ENCODE measurements at places on chromosomes 5 and 9.
A peak's percentile ranks its signal among the peaks of the same experiment; 100 is the strongest.

GRCh38 chr5:11928909-11929308, 24.7 kb upstream of the CTNND2 start:
- DNase-seq, result no peak

GRCh38 chr9:135287627-135288026, 192.0 kb upstream of the PPP1R26 start:
- no peak for DNase-seq

- DNase-seq, result no peak
These were observed 130.4 kb downstream of the GAS1 start for GRCh38 chr9:86816868-86817267.

GRCh38 chr9:114053246-114054005, 24.7 kb downstream of the AMBP start:
- peak; percentile 34 for DNase-seq

- no peak for DNase-seq
These were observed 101.5 kb downstream of the DMRT2 start for GRCh38 chr9:1151691-1152090.

- DNase-seq, result peak; percentile 67
These were observed 754 bp downstream of the ZFR start for GRCh38 chr5:32443541-32444430.

- no peak for DNase-seq
These were observed 12.8 kb downstream of the GOLGA1 start for GRCh38 chr9:124928116-124928515.

DNA sequence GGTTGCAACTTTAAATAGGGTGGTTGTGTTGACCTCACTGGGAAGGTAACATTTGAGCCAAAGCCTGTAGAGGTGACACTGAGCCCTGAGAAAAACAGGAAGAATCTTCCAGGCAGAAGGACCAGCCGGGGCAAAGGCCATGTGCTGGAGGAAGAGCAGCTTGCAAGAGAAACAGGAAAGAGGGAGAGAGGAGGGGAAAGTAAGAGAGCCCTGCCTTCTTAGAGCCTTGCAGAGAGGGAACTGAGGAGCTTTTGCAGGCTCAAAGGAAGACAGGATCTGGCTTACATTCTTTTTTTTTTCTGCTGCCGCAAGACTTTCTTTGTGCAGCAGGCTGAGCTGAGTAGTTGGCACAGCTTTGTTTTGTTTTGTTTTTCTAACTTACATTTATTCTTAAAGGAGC, 17.4 kb downstream of the C9orf153 start:
- DNase-seq, result no peak

- no peak for DNase-seq
These were observed 41.3 kb upstream of the CDK20 start for GRCh38 chr9:88015606-88016005.

DNA sequence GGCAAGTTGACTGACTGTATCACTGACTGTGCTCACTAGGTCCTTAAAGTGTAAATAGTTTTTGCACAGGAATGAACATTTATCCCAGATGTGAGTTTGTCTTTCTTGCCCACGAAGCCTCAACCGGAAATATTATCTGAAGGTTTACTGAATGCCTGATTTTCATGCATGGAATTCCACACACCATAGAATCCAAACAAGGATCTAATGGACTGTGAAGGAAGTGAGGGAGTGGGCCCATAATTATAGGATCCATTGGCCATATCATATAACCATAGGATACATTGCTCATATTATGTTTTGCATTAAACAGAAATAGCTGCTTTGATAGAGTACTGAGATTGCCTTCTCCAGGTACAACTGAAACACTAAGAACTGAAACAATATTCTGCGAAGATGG, 1057.2 kb upstream of the EDIL3 start:
- DNase-seq, result no peak

- peak; percentile 15 for DNase-seq
These were observed 333.5 kb upstream of the ACTBL2 start for GRCh38 chr5:57816108-57816507.

GRCh38 chr5:14270209-14270702, 127.1 kb downstream of the TRIO start:
- DNase-seq, result peak; percentile 74

DNA sequence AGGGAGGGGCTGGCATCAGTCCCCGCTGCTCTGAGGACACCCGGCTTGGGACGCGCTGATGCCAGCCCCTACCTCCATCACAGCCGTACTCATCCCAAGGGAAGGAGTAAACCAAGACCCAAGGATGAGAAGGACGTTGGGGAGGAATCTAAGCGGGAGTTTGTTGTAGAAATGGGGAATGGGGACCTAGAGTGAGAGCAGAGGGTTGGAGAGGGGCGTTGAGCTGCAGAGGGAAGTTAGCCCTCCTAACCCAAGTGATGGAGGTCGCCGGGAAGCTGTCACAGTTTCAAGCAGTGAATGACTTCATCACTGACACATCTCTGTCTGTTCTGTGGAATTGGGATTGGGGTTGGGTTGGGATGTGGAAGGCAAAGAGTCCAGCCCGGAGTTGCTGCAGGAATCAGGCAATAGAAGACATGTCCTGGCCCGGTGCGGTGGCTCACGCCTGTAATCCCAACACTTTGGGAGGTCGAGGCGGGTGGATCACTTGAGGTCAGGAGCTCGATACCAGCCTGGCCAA, 759 bp upstream of the SUSD1 start:
- DNase-seq, result peak; percentile 38

GRCh38 chr9:13414349-13414748, 134.9 kb upstream of the MPDZ start:
- DNase-seq, result no peak

DNA sequence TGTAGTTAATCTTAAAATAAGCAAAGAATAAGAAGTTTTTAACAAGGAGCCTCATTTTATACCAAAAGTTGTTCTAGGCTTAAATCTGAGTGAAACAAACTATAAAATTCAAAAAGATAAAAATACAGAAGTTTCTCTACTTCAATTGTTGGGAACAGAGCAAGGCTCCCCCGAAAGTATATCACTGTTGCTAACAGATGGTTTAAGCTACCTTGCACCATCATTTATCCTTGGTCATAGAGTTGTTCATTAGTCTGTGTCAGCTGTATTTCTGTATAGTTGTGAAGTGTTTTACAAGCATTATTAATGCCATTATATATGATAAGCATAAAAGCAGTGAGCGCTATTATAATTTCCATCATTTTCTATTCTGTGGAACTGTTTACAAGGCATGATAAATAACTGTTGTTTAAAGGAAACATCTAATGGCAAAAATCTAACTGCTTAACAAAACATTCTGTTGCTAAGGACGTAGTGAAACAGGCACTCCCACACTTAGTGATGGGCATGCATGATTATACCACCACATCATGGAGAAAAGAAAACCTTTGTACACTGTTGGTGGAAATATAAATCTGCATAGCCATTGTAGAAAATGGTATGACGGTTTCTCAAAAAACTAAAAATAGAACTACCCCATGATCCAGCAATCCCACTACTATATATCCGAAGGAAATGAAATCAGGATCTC, 23.3 kb upstream of the ACO1 start:
- no peak for DNase-seq

- DNase-seq, result no peak
These were observed 178.5 kb downstream of the C9orf152 start for GRCh38 chr9:110029429-110029955.

GRCh38 chr5:64156261-64156660, 9.4 kb upstream of the RNF180 start:
- no peak for DNase-seq

GRCh38 chr5:169826618-169827017, 153.7 kb downstream of the INSYN2B start:
- no peak for DNase-seq

- DNase-seq, result no peak
These were observed 49.6 kb upstream of the RXRA start for GRCh38 chr9:134276453-134277245.

- DNase-seq, result no peak
These were observed 53.0 kb downstream of the IL31RA start for GRCh38 chr5:55904152-55904551.

DNA sequence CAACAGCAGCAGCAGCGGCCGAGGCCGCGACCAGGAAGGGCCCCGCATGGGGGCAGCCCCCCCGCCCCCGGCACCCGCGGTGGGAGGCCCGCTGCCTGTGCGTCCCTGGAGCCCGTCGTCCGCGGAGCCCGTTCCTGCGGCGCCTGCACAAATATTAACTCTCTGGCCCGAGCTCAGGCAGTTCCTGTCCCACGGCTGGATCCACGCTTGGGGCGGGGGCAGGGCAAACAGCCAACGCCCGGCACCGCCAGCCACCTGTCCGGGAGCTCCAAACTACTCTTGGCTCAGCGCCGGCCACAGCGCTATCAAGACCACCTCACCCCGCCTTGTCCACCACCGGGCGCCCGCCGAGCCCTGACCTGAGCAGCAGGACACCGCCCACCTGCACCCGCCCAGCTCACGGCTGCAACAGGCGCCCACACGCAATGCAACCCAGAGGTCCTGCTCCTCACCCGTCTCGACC, at the start of gene LRRC26:
Gene LRRC26 (minus strand): TSS at position 156 of the 463 bp plus-strand sequence. CDS start 108 bp downstream, at position 48.
- DNase-seq, result no peak

GRCh38 chr9:16540743-16541613, 329.5 kb downstream of the BNC2 start:
- DNase-seq, result no peak

DNA sequence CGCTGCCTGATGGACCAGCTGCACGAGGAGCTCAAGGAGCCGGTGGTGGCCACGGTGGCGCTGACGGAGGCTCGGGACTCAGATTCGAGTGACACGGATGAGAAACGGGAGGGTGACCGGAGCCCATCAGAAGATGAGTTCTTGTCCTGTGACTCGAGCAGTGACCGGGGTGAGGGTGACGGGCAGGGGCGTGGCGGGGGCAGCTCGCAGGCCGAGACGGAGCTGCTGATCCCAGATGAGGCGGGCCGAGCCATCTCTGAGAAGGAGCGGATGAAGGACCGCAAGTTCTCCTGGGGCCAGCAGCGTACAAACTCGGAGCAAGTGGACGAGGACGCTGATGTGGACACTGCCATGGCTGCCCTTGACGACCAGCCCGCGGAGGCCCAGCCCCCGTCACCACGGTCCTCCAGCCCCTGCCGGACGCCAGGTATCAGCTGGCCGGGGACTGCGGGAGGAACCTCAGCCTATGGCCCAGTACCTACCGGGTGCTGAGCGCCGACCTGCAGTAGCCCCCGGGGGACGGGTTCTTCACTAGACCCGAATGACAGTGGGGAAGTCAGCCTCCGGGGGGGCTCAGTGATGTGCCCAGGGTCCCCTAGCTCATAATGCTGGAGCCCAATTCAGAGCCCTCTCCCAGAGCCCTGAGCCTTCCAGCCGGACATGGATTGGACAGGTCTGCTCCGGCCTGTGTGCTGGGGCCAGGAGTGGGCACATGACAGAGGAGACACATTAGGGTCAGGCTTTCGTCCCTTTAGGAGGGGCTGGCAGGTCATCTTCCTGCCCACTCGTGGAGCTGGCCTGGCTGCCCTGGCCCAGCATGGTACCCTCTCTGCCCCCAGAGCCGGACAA, 33.0 kb downstream of the USP20 start:
- DNase-seq, result no peak

DNA sequence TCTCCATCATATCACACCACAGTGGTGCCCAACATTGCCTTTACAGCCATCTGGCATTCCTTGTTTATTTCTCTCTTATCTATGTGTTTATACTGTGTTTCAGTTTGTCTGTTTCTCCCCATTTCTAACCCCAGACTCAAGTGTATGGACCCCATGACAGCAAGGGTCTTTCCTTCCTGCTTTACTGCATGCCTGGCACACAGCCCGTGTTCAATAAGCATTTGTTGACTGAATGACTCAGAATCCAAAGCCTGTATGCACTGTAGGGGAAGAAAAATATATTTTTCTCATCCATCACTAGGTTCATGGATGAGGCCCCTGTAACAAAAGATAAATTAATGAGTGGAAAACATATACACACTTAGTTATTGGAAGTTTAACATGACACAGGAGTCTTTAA, 190.8 kb upstream of the SEMA6A start:
- peak; percentile 10 for DNase-seq

DNA sequence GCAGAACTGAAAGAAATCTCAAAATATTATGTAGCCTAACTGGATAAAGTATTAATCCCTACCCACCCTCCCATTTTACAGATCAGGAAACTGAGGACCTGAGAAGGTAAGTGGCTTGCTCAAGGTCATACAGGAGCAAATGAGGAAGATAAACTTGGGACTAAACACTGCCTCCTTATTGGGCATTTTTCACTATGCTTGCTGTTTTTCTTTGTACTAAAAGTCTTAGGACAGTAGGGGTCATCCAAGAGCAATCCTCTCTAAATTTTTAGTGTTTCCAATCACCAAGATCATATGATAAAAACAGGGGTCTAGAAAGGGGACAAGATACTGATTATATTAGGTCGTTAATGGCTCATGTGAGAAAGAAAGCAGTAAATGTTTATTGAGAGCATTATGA, 80.8 kb downstream of the RORB start:
- DNase-seq, result peak; percentile 22

- DNase-seq, result no peak
These were observed 1427.7 kb upstream of the C9orf72 start for GRCh38 chr9:29001006-29001405.

- DNase-seq, result no peak
These were observed 4.6 kb upstream of the DND1 start for GRCh38 chr5:140677947-140678346.

DNA sequence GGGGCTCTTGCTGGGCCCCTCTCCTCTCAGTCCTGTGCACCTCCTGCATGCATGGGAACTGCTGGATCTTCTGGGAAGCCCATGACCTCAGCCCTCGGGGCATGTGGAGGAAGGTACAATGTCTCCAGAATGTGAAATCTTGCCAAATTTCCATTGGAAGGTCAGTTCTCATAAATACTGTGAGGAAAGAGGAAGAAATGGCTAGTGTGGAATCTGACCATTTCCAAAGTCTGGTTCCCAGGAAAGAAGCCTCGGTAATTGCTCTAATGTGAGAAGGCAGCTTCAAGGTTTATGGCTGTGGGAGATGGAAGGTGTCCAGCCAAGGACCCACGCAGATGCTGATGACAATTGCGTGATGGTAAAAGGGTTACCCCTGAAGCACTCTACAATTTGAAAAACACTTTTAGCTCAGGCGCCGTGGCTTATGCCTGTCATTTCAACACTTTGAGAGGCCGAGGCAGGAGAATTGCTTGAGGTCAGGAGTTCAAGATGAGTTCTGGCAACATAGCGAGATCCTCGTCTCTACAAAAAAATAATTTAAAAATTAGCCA, 8.1 kb upstream of the IL17B start:
- no peak for DNase-seq

DNA sequence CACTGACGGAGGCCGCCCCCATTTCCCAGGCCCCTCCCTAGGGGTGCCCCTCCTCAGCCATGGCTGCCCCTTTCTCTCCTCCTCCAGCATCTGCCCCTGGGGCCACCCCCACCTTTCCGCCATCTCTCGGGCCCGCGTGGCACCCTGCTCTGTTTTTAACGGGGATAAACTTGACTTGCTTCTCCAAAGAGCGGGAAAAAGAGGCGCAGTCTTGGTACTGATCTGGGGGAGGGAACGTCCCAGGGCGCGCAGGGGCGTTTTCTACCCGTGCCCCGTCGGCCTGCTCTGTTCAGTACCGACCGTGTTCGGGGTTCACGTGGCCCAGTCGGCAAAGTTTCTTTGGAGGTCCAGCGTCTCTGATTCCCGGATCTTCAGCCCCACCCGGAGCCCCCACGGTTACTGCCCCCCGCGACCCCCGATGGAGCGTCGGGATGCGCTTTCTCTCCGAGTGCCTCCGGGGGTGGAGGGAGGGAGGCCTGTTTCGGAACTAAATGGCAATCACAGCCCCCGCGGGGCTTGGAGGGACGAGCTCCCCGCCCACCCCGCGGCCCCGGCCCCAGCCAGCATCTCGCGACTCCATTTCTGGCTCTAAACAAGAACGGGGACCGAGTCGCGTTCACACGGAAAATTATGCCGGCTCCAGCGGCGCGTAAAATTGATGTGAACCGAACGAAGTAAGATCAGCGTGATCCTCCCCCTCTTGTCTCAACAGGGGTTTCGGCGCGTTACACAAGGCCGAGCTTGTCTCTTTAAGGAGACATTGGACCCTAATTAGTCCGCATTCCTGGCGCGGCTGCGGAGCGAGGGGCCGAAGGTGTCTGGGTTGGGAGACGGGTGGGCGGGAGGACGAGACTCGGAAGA, 1.1 kb upstream of the TLE4 start:
- no peak for DNase-seq

All from HT-29 (cell line).